SK-N-SH (cell line): ENCODE measurements at places on chromosomes 7 and 10.

DNA sequence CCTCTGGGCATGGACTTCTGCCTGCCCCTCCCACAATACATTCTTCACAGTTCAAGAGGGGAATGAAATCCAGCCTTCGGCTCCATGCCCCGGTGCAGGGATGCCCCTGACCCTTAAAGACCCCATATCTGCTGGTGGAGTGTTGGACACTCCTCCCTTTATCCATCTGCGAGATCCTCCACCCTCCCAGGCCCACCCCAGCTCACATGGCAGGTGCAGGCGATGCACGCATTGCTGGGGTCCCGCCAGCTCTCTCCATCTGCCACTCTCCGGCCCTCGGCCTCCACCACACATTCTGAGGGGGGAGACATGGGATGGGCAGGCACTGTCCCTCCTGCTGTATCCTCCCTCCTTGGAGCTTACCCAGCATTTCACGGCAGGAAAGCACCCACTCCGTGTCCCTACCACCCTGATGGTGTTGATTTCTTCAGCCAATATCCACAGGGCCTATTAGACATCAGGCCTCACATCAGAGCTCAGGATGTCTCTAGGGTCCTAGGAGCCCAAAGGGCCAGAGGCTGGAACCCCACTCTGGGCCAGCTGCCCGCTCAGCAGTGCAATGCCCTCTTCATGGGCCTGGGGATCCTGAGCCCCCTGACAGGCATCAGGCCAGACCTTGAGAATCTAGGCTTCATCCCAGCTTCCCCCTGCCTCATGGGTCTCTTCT lies 18.3 kb downstream of the ATP6V1F start:
- peak; percentile 37 for DNase-seq

GRCh38 chr10:63884426-63884825 lies 363.2 kb downstream of the REEP3 start:
- DNase-seq, result no peak

GRCh38 chr7:100394077-100394476 lies 20.8 kb downstream of the PILRA start:
- no peak for DNase-seq

DNA sequence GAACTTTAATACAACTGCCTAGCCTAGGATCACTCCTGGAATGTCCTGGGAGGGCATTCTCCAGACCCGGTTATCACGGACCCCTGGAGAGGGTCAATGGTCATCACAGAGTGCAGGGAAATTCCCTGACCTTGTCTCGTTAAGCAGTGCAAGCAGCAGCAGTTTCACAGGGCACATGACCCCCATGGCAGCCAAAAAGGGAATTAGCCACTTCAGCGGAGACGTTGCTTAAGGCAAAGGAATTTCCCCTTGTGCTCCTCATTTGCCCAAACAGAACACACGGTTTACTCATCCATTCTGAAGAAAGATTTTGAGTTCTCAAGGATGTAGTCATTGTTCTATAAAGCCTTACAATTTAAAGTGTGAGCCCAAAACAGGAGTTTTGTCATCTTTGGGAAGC lies 260.3 kb downstream of the SNX13 start:
- DNase-seq, result no peak

- no peak for DNase-seq
Observed at GRCh38 chr7:51785876-51786275, 469.3 kb upstream of the COBL start.

DNA sequence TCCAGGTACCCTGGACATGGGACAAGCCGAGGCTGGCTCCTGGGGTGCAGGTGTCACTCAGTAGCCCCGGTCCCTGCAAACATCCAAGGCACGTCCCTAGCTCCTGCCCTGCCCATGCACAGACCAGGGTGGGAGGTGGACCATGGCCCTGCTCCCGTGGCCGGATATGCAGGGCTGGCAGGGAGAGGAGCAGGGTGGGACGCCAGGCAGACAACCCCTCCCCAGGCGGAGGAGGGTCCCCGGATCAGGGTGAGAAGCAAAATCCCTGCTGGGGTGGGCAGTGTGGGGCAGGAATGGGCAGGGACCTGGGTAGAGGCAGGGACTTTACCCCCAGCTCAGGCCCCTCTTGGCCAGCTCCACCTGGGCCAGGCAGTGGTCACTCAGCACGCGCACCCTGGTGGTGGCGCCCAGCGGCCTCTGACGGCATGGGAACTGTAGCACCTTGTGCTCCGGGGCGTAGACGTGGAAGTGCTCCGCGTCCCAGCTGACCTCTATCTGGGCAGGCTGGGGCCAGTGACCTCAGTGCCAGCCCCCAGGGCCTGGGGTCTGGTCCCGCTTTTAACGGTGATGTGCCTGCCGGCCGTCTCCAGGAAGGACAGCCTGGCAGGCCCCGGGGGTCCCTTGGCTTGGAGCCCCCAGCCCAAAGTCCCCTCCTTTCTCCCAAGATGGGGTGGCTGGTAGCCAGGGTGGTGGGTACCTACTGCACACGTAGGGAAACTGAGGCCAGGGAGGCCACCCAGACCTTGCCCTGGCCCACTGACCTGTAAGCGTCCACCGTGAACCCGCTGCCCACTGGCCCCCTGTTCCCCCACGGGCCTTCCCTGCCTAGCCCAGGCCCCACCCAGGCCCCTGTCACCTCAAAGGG lies 1.2 kb downstream of the GRIFIN start:
- DNase-seq, result peak; percentile 65

GRCh38 chr7:92697012-92697411 lies 106.8 kb upstream of the FAM133B start:
- no peak for DNase-seq

- DNase-seq, result no peak
Observed at GRCh38 chr10:131895116-131895515, 5.7 kb upstream of the PPP2R2D start.

DNA sequence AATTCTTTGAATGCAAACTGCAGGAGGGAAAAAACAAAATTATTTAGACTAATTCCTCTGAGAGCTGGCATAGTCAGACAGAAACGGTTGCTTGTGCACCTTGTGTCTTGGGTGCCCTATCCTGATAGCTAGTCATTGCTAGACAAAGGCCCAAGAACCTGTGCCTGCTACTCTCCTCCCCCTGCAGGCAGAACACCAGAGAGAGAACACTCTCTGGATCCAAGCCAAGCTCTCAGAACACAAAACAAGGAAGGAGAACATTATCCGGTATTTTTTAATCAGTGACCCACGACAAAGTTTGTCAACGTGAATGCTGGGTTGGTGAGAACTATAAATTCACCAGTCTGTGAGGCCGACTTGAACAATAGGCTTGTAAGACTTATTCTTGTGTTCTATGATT lies 18.8 kb upstream of the PPP1R9A start:
- DNase-seq, result no peak
